ENCODE measurements at places on chromosomes 6 and 20.

DNA sequence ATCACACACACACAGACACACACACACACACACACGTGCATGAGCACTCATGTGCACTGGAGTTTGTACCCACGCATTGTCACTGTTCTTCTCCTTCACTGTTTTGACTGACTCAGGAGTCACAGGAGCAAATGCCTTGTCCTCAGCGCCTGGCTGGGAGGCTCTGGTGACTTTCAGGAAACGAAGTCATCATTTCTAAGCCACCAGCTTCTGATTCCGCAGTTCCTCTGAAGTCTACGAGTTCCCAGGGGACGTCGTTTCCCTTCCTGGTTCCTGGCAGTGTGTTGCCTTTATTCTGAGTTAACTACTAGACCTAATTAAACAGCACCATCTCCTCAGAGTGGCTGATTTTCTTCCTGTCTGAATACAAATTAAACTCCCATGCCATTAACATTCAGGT is 82.2 kb upstream of the PMEPA1 start:
- no peak for DNase-seq

- no peak for DNase-seq
These were observed 249.8 kb upstream of the ID4 start for GRCh38 chr6:19587238-19587942.

- no peak for DNase-seq
These were observed 4.1 kb upstream of the PREX1 start for GRCh38 chr20:48831718-48832404.

GRCh38 chr6:107196152-107196551 is 80.8 kb upstream of the BEND3 start:
- DNase-seq = no peak

DNA sequence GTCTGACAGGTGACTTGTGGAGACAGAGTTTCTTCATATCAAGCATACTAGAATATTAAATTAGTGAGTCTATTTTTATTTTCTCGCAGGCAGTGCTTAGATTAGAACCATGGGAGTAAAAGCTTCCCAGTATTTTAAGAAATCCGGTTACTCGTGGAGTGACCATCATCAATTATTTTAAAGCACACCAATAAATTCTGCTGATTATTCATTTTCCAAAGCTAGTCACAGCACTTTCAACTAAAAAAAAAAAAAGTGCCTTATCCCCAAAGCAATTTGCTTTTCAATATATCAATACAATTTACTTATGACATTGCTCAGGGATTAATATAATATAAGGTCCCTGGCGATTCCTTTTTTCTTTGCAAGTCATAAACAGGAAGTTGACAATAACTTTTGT is 26.3 kb upstream of the OLIG3 start:
- DNase-seq = no peak

DNA sequence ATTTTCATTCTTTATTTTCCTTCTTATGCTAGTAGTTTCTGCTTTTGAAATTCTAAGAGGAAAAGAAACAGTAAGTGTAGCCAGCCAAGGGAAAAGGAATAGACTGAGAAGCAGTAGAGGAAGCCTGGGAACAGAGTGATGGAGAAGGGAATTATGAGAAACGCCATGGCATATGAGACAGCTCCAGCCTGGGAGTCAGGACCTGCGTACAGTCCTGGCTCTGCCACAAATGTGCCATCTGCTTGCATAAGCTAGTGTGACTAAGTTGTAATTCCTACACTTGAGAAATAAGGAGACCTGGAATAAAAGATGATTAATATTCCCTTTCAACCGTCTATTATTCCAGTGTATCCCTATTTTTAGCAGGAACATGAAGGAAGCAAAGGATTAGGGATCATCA is 47.5 kb downstream of the OSTM1 start:
- DNase-seq = no peak
